Activated CD8-positive, alpha-beta T cell treated with anti-CD3 and anti-CD28 coated beads for 36 hours (primary cell): ENCODE measurements at places on chromosomes 1 and 21. TPM values are rescaled to one million over a fixed set of nuclear protein-coding genes. Genes with fewer than 3 reads are reported as not detected.

- no peak overlapping the region for H3K4me3 ChIP-seq
- no peak overlapping the region for H3K27ac ChIP-seq
- H3K36me3 ChIP-seq: peaks cover 5% of the 10 kb centered on the region
- no peaks in the 10 kb centered on the region for H3K27me3 ChIP-seq
Observed at GRCh38 chr1:6796095-6796494, 10.8 kb downstream of the CAMTA1 start.

- peak; percentile 73 for DNase-seq
- H3K36me3 ChIP-seq: peaks cover 20% of the 10 kb centered on the region
- H3K4me3 ChIP-seq: peak overlapping the region; percentile 93
- peaks cover 35% of the 10 kb centered on the region for H3K4me1 ChIP-seq
- no peaks in the 10 kb centered on the region for H3K27me3 ChIP-seq
- H3K27ac ChIP-seq: peak overlapping the region; percentile 92
Observed at GRCh38 chr21:39314143-39315027, 953 bp upstream of the BRWD1 start.

GRCh38 chr1:200139661-200140250 lies 112.2 kb downstream of the NR5A2 start:
- peak; percentile 45 for DNase-seq
- H3K27me3 ChIP-seq: no peaks in the 10 kb centered on the region
- no peak overlapping the region for H3K27ac ChIP-seq
- no peaks in the 10 kb centered on the region for H3K4me1 ChIP-seq

The SLC9C2 gene
- not detected for total RNA-seq

GRCh38 chr1:226064816-226065248 lies 2.3 kb downstream of the H3-3A start:
- peak; percentile 73 for DNase-seq
- H3K27ac ChIP-seq: peak overlapping the region; percentile 82
- peak overlapping the region; percentile 97 for H3K4me3 ChIP-seq

GRCh38 chr21:40620386-40621145 lies 226.4 kb downstream of the DSCAM start:
- H3K27ac ChIP-seq: no peak overlapping the region
- DNase-seq: no peak
- no peaks in the 10 kb centered on the region for H3K27me3 ChIP-seq
- H3K36me3 ChIP-seq: no peaks in the 10 kb centered on the region

GRCh38 chr1:173536223-173536622 lies 59.1 kb downstream of the PRDX6 start:
- H3K27ac ChIP-seq: no peak overlapping the region
- H3K27me3 ChIP-seq: no peaks in the 10 kb centered on the region
- H3K4me3 ChIP-seq: no peak overlapping the region
- peaks cover 13% of the 10 kb centered on the region for H3K4me1 ChIP-seq

The GJC2 gene
- 3.4 TPM for total RNA-seq
